ENCODE measurements at places on chromosomes 2 and 18.

- no peak for DNase-seq
These were observed 15.5 kb upstream of the CDC42EP3 start for GRCh38 chr2:37686792-37687526.

- DNase-seq, result no peak
These were observed 55.0 kb downstream of the TMEM163 start for GRCh38 chr2:134663451-134664450.

DNA sequence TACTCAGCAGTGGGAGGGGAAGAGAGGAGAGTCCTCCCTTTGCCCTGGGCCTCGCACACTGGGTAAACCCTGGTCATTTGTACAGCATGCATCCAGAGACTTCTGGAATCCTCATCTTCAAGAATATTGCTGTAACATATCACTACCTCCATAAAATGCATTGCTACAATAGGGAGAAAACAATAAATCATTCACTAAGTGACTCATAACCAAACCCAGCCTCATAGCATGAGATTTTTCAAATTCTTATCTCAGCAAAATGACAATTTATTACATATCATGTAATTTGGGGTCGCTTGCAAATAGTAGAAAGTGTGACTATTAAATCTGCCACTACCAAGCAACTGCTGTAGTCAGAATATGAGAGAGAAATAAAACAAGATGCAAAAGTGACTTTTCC is 189.4 kb downstream of the ALK start:
- DNase-seq, result no peak

- no peak for DNase-seq
These were observed 755 bp downstream of the NEUROD1 start for GRCh38 chr2:181679544-181679979.

DNA sequence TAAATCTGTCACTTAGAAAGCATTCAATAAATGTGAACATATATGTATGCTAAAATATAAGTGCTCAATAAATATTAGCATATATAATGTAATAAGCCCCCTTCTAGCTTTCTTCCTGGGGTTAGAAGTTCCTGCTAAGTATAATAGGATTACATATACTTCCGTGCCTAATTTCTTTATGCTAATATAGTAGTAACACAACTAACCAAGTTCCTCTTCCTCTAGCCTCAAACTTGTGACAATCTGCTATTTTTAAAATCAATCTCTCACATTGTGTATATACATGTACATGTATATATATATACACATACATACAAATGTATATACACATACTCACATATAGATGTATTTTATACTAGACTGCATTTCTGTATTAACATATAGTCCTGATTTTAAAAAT is 32.2 kb downstream of the TLK1 start:
- no peak for DNase-seq

GRCh38 chr18:47558110-47558750 is 306.8 kb upstream of the SKOR2 start:
- no peak for DNase-seq

DNA sequence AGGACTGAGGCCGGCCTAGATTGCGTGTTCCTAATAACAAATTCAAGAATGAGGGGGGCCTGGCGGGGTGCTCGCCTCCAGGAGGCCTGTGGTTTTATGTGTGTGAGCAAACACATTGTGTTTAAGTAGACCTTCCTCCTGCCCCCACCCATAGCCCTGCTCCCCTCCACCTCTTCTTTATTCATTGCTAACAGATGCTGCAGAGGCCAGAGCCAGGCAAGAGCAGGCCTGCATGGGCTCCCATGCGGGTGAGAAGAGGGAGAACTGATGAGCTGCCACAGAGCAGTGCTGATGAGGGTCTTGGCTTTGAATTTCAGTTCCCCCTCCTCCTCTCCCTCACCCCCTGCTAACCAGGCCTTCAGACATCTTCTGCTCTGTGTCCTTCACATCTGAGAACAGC is 154.6 kb downstream of the OSR1 start:
- DNase-seq, result no peak

GRCh38 chr2:46983065-46983801 is 67.6 kb upstream of the MCFD2 start:
- DNase-seq, result no peak

DNA sequence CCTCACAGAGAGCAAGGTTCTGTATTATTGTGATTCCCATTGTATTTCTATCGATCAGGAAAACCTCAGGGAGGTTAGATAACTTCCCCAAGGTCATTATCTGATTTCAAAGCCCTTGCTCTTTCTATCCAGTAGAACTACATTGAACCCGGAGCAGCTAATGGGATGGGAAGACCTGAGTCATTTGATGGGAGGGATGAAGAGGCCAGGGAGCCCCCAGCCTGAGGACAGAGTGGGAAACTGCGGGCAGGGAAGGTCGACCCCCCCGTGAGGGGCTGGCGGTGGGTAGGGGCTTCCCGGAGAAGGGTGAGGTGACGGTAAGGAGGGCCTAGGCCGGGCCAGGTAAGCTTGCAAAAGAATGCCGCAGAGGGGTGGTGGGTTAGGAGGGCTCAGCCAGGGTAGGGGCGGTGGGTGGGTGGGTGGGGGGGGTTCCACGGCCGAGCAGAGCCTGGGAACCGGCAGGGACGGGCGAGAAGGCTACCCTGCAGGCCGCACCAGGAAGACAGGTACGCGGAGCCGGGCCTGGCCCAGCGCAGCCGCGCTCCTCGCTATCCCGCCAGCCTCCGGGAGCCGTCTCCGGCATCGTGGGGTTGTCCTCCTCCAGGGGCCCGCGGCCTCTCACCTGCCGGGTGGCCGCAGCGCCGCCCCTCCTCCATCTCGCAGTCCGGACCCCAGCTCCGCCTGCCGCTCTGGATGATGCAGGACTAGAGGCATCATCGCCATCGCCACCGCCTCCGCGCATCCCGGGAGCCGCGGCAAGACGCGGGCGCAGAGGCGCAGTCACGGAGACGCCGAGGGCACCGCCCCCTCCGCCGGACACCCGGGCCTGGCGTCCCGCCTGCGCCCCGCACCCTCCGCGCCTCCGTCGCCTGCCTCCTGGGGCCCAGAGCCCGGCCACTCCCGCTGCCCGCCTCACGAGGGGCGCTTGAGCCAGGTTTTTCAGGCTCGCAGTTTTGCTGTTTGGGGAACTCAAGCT is at the start of gene GPR75:
TSS of gene GPR75 (minus strand) at position 762 of the 976 bp plus-strand sequence. CDS start 5,211 bp downstream, outside the sequence.
- DNase-seq, result no peak

DNA sequence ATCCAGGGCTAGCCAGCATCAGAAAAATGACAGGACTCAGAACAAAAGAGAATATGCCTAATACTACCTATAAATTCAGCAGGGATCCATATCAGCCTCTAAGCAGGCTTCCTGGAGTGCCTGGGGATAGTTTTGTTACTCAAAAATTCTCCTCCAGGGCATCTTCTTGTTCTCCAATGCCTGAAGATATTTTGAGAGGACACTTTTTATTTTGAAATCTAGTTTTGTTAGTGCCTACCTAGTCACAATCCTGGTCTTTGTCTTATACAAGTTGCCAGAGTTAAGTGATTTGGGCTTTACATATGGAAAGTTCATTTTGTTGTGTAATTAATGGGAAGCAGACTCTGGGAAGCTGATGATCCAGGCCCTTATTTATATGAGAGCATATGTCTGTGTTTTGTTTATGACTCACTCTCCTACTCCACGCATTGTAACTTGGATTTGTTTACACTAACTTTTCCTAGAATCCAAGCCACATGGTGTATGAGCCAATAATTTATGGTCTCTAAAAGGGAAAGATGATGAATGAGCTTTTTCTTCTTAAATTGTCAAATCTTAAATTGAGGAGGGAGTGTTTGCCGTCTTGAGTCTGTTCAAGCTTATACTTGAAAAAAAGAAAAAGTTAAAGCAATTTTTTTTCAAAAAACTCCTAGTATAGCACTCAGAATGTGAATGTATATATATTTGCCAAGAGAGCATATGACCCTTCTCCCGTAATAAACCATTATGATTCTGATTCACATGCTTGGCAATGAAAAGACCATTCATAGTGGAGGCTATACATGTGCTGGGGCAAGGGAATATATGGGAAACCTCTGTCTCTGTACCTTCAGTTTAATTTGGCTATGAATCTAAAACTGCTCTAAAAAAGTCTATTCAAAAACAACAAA is 370.3 kb downstream of the SETBP1 start:
- DNase-seq, result peak; percentile 52

GRCh38 chr2:222566229-222566628 is 89.7 kb downstream of the FARSB start:
- DNase-seq, result no peak

DNA sequence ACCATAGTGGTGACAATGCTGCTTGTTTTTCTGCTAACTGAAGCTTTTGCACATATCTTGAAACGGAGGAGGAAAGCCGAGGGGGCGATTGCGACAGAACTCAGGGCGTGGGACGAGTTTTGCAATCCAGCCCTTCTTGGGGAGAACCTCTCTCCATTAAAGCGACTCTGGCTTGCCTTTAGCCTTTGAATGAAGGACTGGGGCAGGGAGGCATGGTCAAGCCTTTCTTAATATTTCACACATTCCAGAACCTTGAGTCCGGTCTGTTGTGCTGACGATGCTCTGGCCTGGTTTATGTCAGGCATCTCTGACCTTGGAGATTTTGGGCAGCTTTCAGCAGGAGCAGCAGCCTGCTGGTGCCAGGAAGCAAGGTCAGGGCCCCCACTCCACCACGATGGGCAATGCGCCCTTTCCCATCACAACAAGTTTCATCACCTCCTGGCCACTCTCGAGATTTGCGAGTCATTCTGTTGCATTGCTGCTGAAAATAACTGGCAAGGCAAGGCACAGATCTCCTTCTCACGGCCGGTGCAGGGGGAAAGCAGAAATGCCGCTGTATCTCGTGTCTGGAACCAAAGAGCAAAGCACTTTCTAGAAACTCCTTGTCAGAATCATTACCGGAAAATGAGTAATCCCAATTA is 10.8 kb downstream of the EMILIN2 start:
- no peak for DNase-seq

DNA sequence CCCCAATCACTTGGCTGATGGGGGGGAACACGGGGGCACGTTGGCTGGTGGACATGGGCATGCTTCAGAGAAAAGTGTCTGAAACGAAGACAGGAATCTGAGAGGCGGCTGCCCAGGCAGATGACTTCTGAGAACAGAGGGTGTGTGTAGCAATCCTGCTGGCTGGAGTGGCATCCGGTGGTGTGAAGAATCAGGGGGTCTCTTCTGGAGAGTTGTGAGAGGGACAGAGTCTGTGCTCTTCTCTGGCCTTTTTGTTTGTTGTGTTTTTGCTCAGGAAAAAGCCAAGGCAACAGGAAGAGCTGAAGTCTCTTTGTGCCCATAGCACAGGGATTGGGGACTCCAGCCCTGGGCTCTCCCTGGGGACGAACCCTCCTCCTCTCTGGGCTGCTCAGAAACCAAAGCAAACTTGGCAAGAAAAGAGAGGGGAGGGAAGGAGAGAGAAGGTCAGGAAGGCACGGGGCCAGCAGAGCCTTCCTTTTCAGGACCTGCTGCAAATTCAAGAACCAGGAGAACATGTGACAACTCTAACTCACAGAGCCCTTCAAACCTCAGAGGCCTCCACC is 97.0 kb upstream of the SMAD2 start:
- no peak for DNase-seq

- no peak for DNase-seq
These were observed 68.8 kb upstream of the GLS start for GRCh38 chr2:190811811-190812210.

- no peak for DNase-seq
These were observed 411.6 kb upstream of the NRP2 start for GRCh38 chr2:205270689-205271088.

DNA sequence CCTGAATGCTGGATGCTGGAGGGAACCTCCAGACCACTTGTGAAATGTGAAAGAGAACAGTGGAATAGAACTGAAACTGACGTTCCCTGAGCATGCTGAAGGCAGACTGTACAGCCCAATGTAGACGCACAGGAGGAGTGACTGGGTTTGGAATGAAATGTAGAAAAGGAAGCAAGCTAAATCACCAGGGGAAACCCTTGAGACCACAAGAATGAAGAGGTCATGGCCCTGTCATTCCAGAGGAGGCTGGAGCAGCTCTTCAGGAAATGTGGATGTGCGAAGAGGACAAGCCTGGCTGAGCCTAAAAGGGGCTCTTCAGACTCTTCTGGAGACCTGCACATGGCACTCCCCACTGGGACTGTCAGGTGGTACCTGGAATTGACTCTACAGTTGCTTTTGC is 118.5 kb upstream of the ALPP start:
- no peak for DNase-seq

DNA sequence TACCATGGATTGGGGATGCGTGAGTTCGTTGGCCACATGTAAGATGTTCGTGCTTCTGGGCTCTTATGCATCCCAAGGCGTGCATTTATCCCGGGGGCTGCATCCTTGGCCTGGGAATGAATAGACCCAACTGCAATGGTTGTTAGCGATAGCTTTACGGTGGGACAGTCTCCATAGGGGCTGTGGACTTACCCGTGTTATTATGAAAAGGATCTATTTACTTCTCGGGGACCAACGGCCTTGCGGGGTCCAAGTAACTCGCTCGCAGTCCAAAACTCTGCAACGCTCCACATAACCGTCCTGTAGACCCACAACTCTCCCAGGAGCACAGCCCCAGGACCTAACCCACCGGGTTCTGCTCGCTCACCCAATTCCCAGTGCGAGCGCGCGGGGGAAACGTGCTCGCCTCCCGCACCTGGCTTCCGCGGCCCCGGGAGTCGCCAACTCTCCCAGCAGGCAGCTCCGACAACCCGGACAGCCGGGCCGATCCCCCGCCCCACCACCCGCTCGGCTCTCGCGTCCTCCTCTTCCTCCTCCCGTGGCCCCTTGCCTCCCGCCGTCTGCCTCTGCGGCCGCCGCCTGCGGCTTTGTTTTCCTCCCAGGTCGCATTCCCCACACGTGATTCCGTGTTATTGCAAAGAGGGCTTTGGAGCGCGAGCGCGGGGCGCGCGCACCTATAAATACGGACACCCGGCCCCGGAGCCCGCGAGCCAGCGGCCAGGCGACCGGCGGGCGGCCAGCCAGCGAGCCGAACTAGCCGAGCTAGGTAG is at the start of gene CABLES1:
TSS of gene CABLES1 (plus strand) at position 706 of the 770 bp plus-strand sequence. CDS start 278 bp downstream, outside the sequence.
- DNase-seq, result no peak

DNA sequence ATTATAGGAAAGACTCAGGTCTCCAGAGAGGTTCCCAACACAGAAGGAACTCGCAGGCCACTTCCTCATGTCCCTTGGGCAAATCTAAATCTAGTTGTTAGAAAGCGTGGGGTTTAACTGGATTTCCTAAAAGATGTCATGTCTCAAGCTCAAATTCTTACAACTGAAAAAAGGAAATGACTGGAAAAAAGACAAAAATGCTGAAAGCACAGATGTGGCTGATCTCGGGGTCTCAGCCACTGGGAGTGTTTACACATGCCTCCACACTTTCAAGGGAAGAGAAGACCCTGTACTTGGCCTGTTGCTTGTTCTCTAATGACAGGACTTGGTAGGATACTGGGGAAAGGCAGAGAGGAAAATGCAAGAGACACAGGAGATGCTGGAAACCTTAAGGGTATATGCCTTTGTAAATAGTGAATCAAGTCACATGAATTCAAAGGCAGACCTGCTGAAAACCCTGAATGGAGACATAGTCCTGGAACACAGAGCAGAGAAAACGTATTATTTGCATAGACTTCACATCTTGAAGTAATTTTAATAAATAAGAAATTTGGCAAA is 160.9 kb upstream of the MEIS1 start:
- DNase-seq, result no peak
